ENCODE measurements at places on chromosomes 3 and 15.
A peak's percentile ranks its signal among the peaks of the same experiment; 100 is the strongest.

DNA sequence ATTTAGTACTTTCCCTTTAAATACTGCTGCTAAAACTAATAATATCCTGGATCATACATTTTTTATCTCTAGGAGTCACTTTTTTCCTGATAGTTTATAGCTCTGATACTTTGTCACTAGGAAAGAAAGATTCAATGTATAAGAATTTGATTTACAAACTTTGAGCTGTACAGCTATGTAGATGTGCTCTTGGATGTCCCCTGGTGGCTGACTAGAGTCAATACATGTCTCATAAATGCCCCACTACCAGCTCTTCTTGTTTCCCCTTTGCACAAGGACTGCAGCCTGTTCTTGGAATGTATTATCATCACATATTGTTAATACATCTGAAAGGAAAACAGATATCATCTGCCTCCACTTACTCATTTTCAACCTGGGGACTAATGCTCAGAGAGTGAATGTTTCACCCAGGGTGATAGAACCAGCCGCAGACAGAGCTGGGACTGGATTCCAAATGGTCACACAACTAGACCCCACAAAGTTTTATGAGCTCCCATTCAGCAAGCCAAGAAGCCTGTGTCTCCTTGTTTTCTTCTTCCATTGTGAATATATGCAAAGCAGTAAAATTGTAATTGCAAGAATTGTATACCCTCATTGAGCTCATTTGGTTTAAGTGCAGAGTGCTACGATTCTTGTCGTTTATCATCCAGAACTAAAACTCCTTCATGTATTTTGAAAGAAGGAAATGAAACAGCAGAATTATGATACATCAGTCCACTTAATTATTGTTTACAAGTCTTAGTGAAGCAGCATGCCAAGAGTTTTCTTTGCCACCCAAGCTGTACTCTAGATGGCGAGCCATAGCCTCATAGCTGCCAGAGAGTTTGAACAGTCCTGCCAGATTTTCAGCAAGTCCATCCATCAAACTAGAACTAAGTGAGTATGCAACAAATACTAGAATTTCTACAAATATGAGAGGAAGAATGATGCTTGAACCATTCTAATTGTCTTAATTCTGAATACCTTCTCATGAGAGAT, 261.6 kb upstream of the LMCD1 start:
- peak; percentile 7 for DNase-seq

DNA sequence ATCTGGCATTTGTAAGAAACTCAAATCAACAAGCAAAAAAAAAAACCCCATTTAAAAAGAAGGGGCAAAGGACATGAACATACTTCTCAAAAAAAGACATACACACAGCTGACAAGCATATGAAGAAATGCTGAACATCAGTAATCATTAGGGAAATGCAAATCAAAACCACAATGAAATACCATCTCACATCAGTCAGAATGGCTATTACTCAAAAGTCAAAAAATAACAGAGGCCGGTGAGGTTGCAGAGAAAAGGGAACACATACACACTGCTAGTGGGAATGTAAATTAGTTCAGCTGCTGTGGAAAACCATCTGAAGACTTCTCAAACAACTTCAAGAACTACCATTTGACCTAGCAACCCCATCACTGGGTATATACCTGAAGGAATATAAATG, 199.4 kb upstream of the THBS1 start:
- no peak for DNase-seq

- no peak for DNase-seq
These were observed 28.7 kb upstream of the SAMMSON start for GRCh38 chr3:69970827-69971226.

- no peak for DNase-seq
These were observed 124.7 kb downstream of the MYRIP start for GRCh38 chr3:39933986-39934693.

GRCh38 chr3:24393316-24393715, 101.3 kb downstream of the THRB start:
- no peak for DNase-seq

DNA sequence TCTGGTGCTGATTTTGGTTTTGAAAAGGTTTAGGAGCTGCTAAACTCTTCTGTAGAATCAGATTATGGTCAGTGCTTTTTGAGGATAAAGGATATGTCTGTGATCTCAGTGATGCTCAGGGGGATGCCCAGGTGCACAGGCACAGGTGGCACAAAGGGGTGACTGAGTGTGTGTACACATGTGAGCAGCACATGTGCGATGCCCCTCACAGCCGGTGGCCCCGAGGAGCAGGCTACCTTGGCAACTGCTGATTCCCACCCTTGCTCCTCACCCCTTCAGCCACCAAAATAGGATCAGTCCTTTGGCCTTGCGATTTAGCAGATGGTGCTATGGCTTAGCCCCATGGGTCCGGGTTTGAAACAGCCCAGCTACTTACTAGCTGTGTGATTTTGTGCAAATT, 51.1 kb downstream of the POMGNT2 start:
- DNase-seq = no peak

DNA sequence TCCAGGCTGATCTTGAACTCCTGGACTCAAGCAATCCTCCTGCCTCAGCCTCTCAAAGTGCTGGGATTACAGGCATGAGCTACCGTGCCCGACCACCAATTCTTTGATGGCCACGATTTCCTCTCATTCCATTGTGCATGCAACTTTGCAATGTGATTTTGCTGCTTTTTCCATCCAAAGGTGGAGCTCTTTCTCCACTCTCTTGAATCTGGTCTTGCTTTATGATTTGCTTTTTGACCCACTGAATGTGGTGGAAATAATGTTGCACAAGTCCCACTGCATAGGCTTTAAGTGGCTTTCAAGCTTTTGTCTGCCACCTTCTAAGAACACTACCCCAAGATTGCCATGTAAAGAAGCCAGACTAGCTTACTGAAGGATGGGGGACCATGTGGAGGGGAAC, 10.6 kb downstream of the RPS27L start:
- no peak for DNase-seq

DNA sequence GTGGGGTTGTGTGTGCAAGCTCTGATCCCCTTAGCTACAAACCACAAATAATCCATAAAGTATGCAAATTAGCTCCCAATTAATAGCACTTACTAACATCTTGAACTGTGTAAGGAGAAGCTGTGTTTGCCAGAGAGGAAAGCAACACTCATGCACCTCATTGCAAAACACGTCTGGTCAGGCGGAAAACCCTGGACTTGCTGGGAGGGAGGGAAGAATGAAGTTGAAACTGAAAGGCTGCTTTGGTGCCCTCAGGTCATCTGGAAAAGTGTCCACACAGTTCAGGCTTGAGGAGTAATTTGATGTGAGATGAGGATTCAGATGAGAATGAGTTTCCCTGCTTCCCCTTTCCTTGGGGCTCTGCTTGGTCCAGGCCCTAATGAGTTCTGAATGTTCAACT, 185.5 kb upstream of the ANKRD28 start:
- DNase-seq = no peak

- no peak for DNase-seq
These were observed 192.4 kb downstream of the CADPS start for GRCh38 chr3:62682826-62683225.

DNA sequence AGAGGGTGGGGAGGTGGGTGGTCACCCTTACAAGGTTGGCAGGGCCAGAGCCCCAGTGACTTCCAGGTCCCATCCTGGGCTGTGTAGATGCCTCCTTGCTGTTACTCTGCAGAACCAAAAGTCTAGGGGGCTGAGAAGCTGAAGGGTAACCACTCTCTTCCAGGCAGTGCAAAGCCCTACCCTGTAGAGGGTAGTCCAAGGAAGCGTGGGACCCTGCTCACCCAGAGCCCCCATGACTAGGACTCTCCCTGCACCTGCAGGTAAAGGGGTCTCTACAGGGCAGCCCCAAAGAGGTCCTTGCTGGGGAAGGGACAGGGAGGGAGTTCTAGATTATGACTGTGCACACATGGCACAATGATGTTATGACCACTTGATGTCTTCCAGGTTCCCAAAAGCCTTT, 14.2 kb downstream of the GHRL start:
- DNase-seq = no peak

DNA sequence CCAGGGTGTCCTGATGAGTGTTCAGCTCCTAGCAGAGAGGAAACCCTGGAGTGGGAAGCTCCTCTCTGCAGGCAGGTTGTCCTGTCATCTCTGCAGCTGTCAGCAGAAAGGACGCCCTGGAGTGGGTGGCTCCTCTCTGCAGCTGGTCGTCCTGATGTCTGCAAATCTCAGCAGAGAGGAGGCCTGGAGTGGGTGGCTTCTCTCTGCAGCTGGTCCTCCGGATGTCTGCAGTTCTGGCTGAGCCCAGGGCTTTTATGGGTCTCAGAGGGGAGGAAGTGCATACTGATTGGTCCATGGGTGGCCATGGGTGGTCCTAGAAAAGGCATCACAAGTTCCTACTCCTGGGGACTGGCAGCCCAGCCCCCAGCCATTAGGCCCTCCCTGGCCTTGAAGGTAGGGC, 102.6 kb upstream of the BNIP2 start:
- no peak for DNase-seq

DNA sequence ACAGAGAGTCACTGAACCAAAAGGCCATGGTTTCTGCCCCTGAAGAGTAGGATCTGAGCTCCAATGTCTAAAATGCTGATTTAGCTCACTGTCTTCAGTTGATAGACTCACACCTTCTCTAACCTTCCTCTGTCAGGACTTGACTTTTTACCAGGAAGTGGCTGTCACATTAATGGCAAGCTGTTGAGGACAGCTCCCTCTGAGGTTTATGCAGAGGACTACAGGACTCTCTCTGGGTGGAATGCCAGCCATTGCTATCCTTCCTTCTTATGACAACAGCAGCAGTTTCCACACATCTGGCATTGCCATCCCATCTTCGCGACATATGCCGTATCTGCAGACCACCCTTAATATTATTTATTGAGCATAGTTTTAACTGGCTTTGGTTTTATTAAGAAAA, 103.8 kb upstream of the PRICKLE2 start:
- DNase-seq = no peak

DNA sequence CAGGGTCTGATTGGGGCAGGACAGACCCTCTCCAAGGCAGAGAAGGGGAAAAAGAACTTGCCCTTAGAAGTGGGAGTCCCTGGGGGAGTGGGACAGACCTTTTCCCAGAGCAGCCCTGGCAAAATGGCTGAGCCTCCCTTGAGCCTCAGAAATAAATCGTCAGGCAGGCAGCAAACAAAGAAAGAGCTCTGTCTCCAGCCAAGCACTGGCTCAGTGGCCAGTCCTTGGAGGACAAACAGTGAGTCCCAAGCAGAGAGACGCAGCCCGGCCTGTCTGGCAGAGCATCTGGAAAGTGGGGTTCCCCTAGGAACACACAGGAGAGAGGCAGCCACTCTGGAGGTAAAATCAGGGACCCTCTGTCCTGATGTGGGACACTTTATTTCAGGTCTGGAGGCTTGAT, 1.8 kb downstream of the SLC6A1 start:
- no peak for DNase-seq

GRCh38 chr3:184059424-184059823, 6.6 kb downstream of the HTR3C start:
- no peak for DNase-seq

DNA sequence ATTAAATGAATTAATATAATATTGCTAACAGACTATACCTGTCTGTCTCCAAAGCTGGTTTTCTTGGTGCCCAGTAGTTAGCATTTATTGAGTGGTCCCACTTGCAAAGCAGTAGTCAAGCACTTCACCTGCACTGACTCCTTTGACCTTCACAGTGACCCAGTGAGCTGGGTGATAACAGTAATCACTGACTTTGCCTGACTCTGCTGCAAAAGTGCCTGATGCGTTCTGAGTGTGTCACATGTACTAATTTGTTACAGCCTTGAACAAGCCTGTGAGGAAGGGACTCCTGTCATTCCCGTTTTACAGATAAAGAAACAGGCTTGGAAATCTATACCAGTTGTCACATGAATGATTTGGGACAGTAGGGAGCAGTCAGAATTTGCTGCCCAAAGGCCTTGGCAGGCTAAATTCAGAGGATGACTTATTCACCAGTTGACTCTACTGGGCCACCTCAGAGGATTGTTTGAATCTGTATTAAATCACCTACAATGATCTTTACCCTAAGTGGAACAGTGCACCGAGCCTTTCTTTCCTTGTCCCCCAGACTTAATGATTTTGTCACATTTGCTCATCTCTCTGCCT, 116.6 kb upstream of the PLXNA1 start:
- no peak for DNase-seq

DNA sequence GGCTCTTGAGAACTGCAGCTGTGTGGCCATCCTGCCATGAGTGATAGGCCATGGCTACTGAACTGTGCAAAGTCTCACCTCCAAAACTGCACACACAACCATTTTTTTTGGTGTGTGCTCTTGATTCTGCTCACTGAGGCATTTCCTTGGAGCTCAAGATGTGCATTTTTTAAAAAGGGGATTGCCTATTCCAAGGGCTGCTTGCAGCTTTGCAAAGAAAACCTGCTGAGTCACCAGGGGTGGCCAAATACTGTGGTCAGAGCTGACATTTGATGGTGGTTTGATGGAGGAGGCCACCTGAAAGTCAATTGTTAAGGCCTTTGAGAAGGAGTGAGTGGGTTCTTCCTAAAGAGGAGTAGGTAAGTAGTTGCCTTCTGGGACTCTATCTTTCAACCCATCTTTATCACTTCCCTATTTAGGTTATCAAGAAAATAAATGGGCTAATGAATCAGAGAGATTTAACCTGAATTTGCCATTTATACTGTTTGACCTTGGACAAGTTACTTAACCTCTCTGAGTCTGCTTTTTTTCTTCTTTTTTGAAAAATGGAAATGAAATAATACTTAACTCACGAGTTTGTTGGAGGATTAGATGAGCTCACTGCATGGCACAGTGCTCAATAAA, 87.9 kb downstream of the CHST2 start:
- DNase-seq = no peak

- no peak for DNase-seq
These were observed 134.5 kb downstream of the MECOM start for GRCh38 chr3:169529013-169529412.

GRCh38 chr3:176463610-176464009, 733.7 kb downstream of the TBL1XR1 start:
- DNase-seq = no peak

DNA sequence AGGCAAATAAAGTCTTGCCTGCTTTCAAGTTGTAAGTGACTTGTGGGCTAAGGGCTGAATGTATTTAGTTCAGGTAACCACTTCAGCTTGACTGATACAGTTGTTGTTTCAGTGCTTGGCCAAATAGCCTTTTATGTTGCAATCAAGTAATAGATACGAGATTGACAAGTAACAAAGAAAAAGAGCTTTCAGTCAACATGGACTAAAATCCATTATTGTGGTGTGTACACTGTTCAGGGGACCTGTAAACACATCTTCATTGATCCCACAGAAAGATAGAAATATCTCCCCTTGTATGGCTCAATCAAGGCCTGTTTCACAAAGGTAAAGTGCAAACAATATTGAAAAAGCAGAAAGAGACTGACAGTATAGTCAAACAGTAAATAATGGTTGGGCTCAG, 224.8 kb upstream of the TMCO5A start:
- DNase-seq = no peak

DNA sequence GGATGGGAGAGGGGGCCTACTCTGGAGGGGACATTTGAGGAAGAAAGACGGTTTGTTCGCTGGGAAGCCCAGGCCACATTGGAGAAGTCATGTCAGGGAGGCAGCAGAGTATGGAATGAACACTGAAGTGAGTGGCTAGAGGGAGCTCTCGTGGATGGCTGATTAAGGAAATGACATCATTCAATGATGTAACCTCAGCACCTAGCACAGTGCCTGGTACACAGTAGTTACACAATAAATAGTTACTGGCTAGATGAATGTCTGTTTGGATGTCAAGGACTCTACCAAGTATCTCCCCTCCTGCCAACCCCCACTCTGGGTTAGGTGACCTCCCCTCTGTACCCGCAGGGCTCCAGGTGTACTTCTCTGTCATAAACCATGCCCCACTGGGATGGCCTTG, 121.1 kb downstream of the CLSTN2 start:
- DNase-seq = no peak
